ENCODE measurements at places on chromosomes 16 and 17.

DNA sequence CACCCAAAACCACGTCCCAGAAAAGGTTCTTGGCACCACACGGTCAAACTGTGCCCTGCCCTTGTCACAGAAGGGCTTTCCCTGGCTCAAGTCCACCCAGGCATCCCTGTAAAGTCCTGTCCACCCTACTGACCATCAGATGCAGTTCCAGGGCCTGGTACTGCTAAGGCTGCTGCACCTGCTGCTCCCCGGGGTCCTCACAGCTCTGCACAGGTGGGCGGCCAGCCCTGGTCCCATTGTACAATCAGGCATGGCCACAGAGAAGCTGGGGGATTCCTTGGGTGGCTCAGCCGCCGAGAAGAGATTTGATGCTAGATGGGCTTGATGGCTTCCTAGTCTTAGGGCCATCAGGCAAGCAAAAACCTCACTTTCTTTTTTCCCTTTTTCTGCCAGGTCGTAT lies 15.3 kb downstream of the ABCA3 start:
- no peak for DNase-seq

DNA sequence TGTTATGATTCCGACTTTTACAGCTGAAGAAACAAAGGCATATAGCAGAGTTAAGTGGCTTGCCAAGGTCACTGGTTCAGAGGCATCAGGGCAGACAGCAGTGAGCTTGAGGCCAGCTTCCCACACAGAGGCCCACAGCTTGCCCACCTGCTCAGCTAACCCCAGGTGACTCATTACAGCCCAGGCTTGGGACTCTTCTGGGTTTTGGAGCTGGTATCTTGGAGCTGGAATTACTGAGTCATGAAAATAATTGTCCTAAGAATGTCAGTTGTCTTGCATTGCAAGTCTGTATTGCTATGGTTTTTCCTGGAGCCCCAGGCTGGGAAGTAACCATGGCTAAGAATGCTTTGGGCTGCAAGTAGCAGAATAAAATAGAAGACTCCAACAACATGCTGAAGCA lies 32.4 kb upstream of the IRX3 start:
- DNase-seq = no peak

DNA sequence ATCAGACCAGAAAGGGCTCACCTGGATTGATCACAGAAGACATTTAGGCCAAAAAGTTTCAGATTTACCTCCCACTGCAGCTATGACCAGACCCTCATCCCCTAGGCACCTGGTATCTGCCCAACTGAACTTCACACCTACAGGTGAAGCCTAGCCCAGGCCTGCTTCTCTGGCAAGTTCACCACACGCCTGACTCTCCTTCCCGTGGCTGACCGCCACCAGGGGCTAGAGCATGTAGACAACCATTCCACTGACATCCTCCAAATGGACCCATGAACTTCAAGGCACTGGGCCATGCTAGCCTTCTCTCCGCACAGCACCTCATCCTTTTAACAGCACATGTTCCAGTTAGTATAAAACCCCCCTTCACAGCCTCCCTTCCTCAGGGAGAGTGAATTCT lies 18.8 kb downstream of the ZCCHC14 start:
- DNase-seq = no peak

GRCh38 chr16:58047557-58048348 lies 22.2 kb downstream of the MMP15 start:
- DNase-seq = no peak

- DNase-seq = no peak
Measured at GRCh38 chr16:11721781-11722467, 20.7 kb downstream of the TXNDC11 start.

DNA sequence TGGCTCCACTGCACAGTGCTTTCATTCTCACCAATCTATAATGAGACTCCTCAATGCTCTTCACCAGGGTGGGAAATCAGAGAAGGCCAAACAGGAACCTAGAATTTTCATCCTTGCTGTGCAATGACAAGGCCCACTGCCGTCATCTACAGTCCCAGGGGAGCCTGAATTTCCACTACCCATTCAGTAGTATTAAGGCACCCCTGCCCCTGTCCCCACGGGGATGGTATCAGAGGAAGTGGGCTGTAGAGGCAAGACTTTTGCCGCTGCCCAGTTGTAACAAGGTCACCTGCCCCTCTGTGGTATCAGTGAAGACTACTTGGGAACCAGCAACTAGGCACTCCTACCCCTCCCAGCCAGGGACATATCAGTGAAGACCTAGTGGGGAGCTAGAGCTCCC lies 104.5 kb downstream of the C16orf78 start:
- no peak for DNase-seq

GRCh38 chr16:74521691-74522090 lies 85.2 kb downstream of the GLG1 start:
- DNase-seq = no peak

GRCh38 chr16:86379505-86379846 lies 130.9 kb upstream of the FOXF1 start:
- no peak for DNase-seq

DNA sequence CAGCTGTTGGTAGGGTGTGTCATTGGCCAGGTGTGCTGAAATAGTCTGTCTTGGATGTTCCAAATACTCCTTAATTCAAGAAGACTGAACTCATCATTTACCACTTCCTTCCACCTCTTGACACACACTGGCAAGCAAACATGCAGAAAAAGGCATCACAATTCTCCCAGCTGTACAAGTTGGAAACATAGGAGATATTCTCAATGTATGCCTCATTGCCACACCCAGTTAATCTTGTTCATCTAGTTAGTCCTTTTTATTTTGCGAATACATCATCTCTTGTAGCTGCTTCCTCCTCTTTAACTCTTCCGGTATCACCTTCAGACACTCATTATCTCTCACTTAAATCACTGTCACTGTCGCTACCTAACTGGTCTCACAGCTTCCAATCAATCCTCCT lies 75.1 kb upstream of the GOT2 start:
- DNase-seq = no peak

DNA sequence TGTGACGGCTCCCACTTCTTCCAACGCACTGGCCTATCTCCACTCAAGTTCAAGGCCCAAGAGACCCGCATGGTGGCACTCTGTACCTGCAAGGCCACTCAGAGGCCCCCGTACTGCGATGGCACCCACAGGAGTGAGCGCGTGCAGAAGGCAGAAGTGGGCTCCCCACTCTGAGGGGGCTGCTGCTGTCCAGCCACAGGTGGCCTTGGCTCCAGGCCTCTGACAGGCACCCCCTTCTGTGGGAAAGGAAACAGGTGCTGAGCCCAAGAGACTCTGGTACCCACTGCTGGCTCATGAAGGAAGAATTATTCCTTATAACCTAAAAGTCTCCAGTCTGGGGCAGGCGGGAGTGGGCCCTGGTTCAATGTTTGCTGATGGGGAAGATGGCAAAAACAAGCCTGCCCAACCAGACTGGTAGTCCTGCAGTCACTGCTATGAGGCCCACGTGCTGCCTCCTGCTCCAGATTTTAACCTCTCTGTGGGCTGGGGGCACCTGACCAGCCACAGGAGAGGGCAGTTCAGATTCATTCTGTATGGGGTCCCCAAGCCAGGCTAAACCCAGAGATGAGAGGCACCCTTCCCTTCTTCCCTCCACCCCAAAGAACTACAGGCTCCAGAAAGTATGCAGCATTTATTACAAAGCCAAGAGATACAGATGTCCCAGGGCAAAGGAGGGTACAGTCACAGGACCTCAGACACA lies 3.3 kb downstream of the CISD3 start:
- no peak for DNase-seq

DNA sequence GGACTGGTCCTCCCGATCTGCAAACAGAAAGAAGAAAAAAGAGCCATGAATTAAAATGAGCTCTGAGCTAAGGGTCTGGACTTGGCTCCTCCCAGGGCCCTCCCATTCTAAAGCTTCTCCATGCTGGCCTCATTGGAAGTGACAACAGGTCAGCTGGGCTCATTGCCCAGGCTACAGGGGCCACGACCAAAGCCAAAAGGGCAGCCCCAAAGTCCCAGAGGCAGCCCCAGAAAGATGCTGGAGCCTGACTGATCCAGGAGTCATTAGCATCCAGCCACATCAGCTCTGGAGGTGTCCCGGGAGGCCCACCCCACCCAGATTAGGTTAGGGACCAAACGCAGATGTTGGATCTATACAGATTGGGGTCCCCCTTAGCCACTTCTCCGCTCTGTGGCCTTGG lies 58.2 kb downstream of the MYH11 start:
- DNase-seq = no peak

DNA sequence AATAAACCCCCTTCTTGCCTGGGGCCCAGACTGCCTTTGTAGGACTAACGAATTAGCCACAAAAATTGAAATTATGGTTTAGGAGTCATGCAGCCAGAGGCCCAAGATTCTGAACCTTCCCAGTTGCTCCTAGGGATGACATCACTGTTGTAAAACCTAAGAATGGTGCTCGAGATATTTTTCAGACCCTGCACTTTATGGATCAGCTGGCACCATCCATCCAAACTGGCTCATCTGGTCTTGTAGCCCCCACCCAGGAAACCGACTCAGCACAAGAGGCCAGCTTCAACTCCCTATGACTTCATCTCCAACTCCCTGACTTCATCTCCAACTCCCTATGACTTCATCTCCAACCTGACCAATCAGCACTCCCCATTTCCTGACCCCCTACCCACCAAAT lies 10.9 kb upstream of the EVPL start:
- no peak for DNase-seq

DNA sequence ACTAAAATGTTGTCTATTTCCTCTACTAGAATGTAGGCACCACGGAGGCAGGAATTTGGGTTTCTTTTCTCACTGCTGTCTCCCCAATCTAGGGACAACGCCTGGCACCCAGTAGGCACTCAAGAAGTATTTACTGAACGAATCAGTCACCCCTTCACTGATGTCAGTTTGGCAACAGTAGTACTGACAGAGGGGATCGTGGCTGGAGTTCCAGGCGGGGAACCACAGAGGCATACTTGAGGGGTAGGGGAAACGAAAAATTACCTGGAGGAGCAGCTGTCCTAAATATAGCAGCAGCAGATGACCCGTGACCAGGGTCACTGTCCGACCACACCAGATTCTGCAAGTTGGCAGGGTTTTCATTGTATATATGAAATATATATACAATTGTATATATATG lies 33.3 kb downstream of the TRIM25 start:
- no peak for DNase-seq

GRCh38 chr16:64589836-64590235 lies 532.0 kb downstream of the CDH11 start:
- no peak for DNase-seq

DNA sequence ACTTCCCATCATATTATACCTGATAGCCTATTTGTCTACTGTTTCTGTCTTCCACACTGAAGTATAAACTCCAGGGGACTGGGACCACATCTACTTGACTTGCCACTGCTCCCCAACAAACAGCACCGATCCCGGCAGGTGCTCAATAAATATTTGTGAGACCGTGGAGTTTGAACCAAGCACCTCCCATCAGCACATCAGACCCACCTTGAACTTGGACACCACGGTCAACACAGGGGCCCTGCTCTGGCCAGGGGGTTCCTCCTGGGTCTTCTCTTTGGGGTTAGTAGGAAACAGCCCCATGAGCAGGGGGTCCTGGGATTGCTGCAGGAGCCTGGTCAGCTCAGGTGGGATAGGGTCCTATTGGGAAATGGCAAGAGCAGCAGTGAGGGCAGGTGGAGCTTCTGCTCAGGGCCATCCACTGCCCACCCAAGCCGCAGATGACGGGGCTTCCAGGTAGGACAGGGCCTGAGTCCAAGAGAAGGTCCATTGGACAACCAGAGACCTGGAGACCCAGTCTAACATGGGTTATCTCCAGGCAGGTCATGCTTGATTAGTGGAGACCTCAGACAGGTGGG lies 19.9 kb downstream of the ZNHIT3 start:
- DNase-seq = no peak

- no peak for DNase-seq
Measured at GRCh38 chr16:5590416-5590815, 492.8 kb upstream of the EEF2KMT start.

DNA sequence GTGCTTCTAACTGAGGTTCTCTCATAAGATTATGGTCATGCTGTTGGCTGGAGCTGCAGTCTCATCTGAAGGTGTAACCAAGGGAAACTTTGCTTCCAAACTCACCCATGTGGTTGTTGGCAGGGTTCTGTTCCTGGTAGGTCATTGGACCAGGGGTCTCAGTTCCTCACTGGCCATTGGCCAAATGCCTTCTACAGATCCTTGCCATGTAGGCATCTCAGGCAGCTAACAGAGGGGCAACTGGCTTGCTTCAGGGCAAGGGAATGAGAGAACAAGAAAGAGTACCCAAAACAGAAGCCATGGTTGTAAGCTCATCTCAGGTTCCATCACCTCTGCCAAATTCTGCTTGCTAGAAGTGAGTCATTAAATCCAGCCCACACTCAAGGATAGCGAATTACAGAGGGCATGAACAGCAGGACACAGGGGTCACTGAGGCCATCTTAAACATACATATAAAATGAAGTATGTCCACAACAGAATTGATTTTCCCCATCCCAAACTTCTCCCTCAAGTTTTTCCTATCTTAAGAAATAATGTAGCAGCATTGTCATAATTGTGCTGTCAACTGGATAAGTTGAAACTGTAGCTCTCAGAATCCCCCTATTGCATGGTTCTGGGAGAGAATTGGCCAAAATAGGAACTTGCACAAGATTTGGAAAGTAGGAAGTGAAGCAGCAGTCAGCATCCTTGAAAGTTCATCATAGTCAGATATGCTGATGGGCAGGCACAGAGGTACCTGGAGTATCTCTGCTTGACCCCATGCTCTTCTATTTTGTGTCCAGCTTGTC lies 42.4 kb upstream of the CES5A start:
- no peak for DNase-seq

- DNase-seq = no peak
Measured at GRCh38 chr16:13289515-13289914, 388.1 kb downstream of the SHISA9 start.

DNA sequence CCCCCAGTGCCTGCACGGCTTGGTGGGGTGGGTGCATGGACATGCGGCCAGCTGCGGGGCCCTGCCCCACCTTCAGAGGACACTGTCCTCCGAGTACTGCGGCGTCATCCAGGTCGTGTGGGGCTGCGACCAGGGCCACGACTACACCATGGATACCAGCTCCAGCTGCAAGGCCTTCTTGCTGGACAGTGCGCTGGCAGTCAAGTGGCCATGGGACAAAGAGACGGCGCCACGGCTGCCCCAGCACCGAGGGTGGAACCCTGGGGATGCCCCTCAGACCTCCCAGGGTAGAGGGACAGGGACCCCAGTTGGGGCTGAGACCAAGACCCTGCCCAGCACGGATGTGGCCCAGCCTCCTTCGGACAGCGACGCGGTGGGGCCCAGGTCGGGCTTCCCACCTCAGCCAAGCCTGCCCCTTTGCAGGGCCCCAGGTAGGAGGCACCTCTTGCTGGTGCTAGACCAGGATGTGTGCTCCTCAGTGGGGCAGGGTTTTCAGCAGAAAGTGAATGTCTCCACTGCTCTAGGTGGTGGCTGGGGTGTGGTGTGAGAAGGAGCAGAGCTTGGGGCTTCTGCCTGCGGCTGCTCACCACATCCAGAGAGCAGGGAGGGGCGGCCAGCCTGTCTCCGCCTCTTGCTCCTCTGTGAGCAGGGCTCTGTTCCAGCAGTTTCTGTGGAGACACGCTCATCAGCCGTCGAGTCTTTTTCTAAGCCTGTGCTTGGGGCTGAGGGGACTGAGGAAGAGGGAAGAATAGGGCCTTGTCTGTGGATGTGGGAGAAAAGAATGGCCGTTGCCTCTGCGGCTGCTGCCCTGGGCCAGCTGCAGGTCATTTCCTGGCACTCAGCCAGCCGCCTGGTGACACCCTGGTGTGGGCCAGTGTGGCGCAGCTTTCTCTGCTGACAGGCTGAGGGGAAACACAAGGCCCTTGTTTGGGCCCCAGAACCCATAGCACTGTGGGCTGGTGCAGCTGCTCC lies 2.2 kb downstream of the ZNF276 start:
- no peak for DNase-seq

- DNase-seq = no peak
Measured at GRCh38 chr17:81884968-81885367, 6.4 kb downstream of the ALYREF start.

Measured in HEK293T (cell line).